Brain microvascular endothelial cell (primary cell): ENCODE measurements at places on chromosomes 2 and 18.
A peak's percentile ranks its signal among the peaks of the same experiment; 100 is the strongest.

DNA sequence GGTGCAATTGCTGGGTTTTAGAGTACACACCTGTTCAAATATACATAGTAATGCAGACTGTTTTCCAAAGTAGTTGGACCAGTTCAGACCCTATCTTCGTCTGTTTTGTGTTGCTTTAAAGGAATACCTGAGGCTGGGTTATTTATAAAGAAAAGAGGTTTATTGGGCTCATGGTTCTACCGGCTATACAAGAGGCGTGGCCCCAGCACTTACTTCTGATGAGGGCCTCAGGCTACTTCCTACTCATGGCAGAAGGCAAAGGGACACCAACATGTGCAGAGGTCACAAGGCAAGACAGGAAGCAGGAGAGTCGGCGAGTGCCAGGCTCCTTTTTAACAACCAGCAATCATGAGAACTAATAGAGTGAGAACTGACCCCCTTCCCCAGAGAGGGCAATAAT lies 21.9 kb upstream of the EMILIN2 start:
- DNase-seq = no peak

DNA sequence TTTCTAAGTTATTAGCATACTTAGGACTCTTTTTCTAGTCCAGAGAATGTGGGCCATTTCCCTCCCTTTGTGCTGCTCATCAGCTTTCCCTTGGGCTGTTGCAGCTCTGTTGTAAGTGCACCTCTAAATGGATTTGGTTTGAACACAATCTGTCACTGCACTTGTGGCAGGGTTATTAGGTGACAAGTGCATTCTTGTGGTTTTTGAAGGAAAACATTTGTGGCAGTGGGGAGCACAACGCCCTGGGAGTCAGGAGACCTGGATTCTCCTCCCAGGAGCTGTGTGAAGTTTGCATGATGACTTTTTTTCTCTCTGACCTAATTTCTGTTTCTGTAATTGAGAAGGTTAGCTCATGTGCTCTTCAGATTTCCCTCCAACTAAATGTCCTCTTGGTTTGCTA lies 630.9 kb upstream of the FAM98A start:
- no peak for DNase-seq

DNA sequence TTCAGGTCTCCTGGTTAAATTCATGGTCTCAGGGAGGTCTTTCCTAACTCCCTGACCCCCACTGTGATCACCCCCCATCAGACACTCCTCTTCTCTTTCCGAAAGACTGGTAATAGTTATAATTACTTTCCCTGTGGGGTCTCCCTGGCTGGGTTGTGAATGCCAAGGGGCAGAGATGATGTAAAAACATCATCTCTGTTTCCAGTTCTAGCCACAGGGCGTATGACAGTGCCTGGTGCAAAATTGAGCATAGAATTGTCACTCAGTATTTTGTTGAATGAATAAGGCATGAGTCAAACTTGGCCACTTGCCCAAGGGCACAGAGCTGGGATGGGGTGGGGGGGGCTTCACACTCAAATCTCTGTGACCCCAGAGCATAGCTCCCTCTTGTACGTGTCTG lies 65.2 kb downstream of the LTBP1 start:
- DNase-seq = peak; percentile 47

- no peak for DNase-seq
Observed at GRCh38 chr18:43108469-43108868, 7.0 kb downstream of the RIT2 start.
